ENCODE measurements at places on chromosomes 13 and 19.

GRCh38 chr13:41709511-41709910, 251.4 kb downstream of the VWA8 start:
- DNase-seq: no peak

- no peak for DNase-seq
Measured at GRCh38 chr19:41577144-41577830, 1.3 kb downstream of the CEACAM21 start.

- DNase-seq: no peak
Measured at GRCh38 chr13:109144693-109145437, 515.5 kb downstream of the MYO16 start.

GRCh38 chr13:50080911-50081678, 65.9 kb downstream of the KCNRG start:
- DNase-seq: peak; percentile 79

DNA sequence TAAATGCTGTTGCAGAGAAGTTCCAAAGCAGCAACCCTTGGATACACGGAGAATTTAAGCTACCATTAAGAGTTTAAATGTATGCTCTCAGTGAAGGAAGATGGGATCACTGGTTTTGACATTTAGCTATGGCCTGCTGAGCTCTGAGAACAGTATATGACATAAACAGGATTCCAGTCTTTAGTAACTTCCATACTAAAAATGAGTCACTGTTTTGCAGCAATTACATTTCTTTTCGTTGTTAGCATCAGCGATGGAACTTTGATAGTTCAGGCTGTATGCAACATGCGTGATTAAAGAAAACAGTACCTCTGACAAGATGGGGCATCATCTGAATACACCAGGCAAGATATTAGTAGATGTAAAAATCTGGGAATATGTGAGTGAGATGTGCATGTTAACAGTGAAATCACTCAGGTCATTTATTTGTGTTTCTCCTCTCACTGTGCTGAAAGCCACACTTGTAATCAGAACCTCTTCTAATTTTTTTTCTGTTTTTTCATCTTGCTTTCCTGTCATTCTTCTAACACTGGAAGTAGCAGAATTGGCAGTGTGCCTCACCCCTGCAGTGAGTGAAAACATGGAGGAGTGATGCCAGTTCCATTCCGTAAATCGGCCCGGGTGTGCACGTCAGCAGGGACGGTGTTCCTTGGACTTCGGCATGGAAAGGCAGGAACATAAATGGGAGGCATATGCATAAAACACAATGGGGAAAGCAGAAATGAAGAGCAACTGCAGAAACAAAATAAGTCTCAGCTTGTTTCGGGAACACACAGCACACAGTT, 361.5 kb downstream of the OXGR1 start:
- DNase-seq: no peak

GRCh38 chr13:83508771-83509301, 373.4 kb downstream of the SLITRK1 start:
- no peak for DNase-seq

DNA sequence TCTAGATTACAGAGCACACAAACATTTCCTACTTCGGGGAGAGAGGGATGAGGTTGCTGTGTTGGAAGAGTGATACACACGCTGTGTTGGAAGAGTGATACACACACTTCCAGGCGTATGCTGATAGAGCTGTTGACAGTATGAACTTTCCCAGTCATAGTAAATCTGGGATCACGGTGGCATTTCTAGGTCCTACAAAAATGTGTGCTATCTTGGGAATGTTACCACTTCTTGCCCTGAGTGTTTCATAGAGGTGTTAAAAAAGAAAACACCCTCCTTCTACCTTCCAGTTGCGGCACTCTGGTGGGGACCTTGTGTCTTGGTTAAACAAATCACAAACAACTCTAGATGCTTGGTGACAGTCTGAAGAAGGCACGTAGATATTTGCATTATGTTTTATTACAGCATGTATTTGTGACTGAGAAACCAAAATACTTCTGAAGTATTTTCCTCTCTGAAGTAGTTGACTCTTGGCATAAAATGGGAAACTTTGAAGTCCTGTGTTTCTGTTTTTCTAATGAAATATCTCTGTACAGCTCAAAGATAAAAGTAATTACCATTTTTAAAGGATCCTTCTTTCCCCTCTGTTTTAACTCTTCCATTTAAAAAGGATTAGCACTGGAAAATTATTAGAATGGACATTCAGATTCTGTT, 52.5 kb downstream of the ARHGAP35 start:
- no peak for DNase-seq

GRCh38 chr13:20754009-20754408, 19.8 kb downstream of the EEF1AKMT1 start:
- DNase-seq: no peak

- DNase-seq: no peak
Measured at GRCh38 chr19:29505097-29505824, 20.5 kb upstream of the VSTM2B start.

DNA sequence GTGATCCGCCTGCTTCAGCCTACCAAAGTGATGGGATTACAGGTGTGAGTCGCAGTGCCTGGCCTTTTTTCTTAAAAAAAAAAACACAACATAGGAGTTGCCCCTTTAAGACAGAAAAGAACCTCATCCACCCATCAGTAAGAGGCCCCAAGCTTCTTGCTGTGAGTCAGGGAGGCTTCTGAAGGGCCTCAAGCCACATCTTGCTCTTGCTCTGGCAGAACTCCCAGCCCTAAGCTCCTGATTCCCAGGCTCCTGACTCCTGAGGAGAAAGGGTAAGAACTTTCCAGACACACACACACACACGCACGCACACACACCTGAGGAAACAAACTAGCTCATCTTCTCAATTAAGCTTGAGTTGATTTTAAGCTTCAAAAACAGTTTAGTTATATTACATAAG, 6.9 kb downstream of the ETFB start:
- DNase-seq: no peak

DNA sequence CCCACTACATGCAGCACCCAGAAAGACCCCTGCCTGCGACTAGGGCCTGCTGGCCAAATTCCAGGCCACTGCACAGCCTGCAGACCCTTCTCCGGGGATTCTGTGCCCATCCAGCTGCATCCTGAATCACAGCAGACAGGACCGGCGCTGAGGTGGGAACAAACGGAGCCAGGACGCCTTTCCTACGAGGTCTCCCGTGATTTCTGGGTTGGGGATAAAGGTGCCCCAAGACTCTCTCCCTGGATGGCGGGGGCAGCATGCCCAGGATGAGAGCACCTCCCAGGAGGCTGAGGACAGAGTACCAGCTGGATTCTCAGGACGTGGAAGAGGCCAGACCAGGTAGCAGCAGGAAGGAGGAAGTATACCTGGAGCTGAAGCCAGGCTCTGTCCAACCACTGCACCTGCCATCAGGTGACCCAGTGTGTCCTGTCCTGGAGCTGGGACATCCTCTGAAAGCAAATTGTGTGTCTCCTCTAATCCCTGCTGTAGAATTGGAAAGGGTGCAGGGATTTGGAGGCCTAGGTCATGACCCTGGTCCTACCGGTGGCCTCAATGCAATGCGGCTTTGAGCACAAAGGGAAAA, 3.4 kb upstream of the FUT5 start:
- no peak for DNase-seq

DNA sequence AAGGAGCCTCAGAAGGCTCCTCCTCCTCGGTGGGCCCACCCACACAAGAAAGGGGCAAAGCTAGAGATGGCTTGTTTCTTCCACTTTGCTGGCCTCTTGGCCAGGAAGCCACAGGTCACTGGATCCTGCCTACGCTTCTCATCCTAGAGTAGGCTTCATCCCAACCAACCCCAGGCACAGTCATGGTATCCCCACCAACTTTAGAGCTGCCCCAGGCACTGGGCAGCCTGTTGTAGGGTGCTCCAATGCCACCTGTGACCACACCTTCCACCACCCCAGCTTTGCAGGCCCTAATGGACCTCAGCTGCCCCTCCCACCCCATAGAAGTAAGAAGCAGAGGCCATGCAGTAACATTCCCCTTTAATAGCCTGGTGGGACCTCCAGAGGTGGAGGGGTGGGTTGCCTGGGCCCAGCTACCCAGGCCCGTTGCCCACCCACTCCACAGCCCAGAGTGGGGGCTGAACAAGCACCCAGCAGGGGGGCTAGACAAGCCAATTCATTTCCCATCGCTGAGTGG, 522 bp upstream of the CHMP2A start:
- no peak for DNase-seq

GRCh38 chr19:38667661-38668171, 20.3 kb downstream of the ACTN4 start:
- no peak for DNase-seq

DNA sequence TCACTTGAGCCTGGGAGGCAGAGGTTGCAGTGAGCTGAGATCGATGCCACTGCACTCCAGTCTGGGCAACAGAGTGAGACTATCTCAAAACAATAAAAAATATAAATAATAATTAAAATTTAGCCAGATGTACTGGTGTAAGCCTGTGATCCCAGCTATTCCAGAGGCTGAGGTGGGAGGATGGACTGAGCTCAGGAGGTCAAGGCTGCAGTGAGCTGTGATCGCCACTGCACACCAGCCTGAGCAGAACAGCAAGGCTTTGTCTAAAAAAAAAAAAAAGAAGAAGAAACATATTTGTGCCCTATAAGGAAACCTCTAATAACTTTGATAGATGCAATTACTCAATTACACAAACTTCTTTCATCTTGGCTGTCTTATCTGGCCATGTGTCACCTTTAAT, 52.3 kb downstream of the ABCC4 start:
- DNase-seq: no peak
